ENCODE measurements at places on chromosomes 2 and 18. TPM values are rescaled to one million over a fixed set of nuclear protein-coding genes. Genes with fewer than 3 reads are reported as not detected.

The TUBA3E gene
- not detected for total RNA-seq

The NYAP2 gene
- total RNA-seq, result 0.02 TPM

The CCDC178 gene
- total RNA-seq, result not detected

The ADD2 gene
- 23.6 TPM for total RNA-seq

The FN1 gene
- total RNA-seq, result 158 TPM

The IGFBP2 gene
- 66.1 TPM for total RNA-seq

The ANKRD36 gene
- 4.6 TPM for total RNA-seq

The IGFBP5 gene
- total RNA-seq, result 0.19 TPM

The GREB1L gene
- 2.2 TPM for total RNA-seq

The MALT1 gene
- total RNA-seq, result 11.8 TPM

The SPDYA gene
- total RNA-seq, result 0.15 TPM

The C2orf81 gene
- 4.4 TPM for total RNA-seq

The KRTCAP3 gene
- total RNA-seq, result 1.4 TPM

The RBFA gene
- total RNA-seq, result 31.6 TPM

The CYP27C1 gene
- 5.3 TPM for total RNA-seq

The SOX11 gene
- total RNA-seq, result not detected

The CNDP1 gene
- total RNA-seq, result not detected

The PROKR1 gene
- not detected for total RNA-seq

The ABCG5 gene
- not detected for total RNA-seq

The CHRND gene
- total RNA-seq, result not detected
